Left ventricle myocardium inferior (tissue), 1 donor: ENCODE measurements at places on chromosomes 16 and 17.

DNA sequence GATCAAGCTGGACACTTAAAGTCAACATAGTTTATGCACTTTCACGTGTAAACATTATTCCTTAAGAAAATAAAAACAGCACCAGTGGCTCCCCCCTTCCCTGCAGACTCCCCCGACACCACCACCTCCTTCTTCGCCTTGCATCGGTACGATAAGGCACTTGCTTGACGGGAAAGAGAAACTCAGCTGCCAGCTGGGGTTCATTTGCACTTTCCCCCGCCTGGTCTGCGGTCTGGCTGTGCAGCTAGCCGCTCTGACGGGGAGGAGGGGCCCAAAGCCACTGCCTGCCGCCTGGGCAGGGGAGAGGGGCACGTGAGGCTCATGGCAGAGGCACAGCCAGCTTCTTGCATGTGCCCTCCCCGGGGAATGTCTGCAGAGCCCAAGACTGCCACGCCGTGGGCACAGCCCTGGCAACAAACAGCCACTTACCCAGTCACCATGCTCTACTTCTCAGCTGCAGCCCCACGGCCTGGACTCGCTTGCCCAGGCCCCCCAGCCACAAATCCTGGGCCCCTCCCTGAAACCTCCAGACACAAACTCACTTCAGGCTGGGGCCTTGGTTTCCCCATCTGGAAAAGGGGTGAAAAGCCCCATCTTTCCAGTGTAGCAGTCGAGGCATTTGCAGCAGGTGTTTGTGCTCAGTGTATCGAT is 16.5 kb upstream of the PRM1 start:
- peak; percentile 77 for DNase-seq

GRCh38 chr17:320139-320538 is 32.5 kb downstream of the RPH3AL start:
- DNase-seq = no peak

GRCh38 chr16:11634312-11634711 is 33.9 kb upstream of the SNN start:
- DNase-seq = no peak

DNA sequence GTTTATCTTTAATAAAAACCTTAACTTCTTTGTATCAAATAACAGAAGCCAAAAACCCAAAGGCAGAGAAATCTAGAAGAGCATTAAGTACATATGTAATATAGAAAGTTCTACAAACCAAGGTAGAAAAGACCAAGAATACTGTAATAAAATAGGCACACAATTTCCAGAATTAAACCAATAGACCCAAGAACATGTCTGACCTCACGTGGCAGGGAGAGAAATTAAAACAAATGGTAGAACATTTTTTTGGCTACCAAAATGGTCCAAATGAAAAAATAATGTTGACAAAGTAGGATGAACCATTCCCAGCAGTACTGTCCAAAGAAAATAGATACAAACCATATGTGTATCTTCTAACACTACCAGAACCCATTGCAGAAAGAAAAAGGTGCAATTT is 183.5 kb downstream of the CPPED1 start:
- no peak for DNase-seq
